Tibial nerve (tissue), 4 donors: ENCODE measurements at places on chromosomes 2 and 18. TPM values are rescaled to one million over a fixed set of nuclear protein-coding genes. Genes with fewer than 3 reads are reported as not detected.
A peak's percentile ranks its signal among the peaks of the same experiment; 100 is the strongest.

GRCh38 chr2:158313734-158314133, 142.8 kb downstream of the CCDC148 start:
- H3K4me3 ChIP-seq = no peak overlapping the region
- H3K27ac ChIP-seq = no peak overlapping the region
- no peaks in the 10 kb centered on the region for H3K36me3 ChIP-seq
- H3K4me1 ChIP-seq = no peaks in the 10 kb centered on the region
- H3K27me3 ChIP-seq = no peaks in the 10 kb centered on the region

DNA sequence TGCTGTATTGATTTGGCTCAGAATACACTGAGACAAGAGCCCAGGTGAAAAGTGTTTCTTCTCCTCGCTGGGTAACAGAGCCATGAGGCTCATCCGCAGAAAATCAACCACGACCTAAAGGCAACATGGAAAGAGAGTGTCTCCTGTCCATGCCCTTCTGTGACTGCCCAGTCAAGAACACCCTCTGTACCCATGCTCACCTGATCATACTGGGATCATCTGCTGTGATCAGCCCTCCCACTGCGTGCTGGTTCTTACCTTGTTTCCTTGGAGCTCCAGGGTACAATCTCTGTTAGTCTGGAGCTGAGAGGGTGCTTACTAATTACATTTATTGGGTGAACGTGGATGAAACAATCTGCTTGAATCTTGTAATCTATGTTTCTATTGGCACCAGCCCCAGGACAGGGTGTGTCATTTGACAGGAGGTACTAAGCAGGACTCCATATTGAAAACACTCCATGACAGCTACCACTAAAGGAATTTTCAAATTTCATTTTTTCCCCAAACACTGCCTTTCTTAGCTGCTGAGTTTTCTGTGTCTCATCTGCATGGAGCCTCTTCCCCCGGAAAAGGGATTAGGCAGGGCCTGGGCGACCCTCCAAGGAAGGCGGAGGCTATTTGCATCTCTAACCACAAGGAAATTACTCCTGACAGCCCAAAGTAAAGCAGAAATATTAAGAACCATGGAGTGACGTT, 39.7 kb upstream of the GRP start:
- no peak overlapping the region for H3K4me3 ChIP-seq
- H3K36me3 ChIP-seq = no peaks in the 10 kb centered on the region
- H3K4me1 ChIP-seq = no peaks in the 10 kb centered on the region
- no peak overlapping the region for H3K27ac ChIP-seq
- no peak for DNase-seq

- no peaks in the 10 kb centered on the region for H3K4me1 ChIP-seq
- no peak for DNase-seq
- H3K27me3 ChIP-seq = no peaks in the 10 kb centered on the region
- no peak overlapping the region for H3K4me3 ChIP-seq
- no peak overlapping the region for H3K27ac ChIP-seq
Observed at GRCh38 chr2:200056105-200056504, 100.7 kb downstream of the MAIP1 start.

PTPRN gene
- total RNA-seq = not detected

DNA sequence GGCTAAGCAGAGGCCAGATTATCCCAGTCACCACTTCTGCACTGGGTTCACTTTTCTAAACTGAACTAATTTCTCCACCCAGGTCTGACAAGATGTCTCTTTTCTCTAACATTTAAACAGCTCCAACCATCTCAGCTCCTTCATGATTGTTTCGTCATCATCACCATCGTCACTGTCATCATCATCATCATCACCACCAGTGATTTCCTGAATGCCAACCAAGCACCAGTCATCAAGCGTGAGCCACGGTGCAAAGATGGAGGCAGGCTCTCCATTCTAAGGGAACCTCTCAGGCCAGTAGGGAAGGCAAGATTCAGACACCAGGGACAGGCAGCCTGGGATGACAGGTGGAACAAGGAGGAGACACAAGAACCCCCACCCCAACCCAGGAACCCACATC, 25.5 kb upstream of the TMBIM1 start:
- H3K4me1 ChIP-seq = peaks cover 7% of the 10 kb centered on the region
- H3K4me3 ChIP-seq = no peak overlapping the region
- no peaks in the 10 kb centered on the region for H3K36me3 ChIP-seq
- no peak for DNase-seq
- H3K27me3 ChIP-seq = no peaks in the 10 kb centered on the region

- no peak overlapping the region for H3K4me3 ChIP-seq
- H3K36me3 ChIP-seq = no peaks in the 10 kb centered on the region
- H3K27me3 ChIP-seq = no peaks in the 10 kb centered on the region
- H3K27ac ChIP-seq = no peak overlapping the region
Observed at GRCh38 chr2:214549946-214550345, 139.1 kb downstream of the VWC2L start.

GRCh38 chr18:58988600-58988999, 123.9 kb downstream of the ZNF532 start:
- H3K36me3 ChIP-seq = no peaks in the 10 kb centered on the region
- no peak overlapping the region for H3K4me3 ChIP-seq
- H3K27ac ChIP-seq = no peak overlapping the region
- H3K4me1 ChIP-seq = peaks cover 18% of the 10 kb centered on the region

DNA sequence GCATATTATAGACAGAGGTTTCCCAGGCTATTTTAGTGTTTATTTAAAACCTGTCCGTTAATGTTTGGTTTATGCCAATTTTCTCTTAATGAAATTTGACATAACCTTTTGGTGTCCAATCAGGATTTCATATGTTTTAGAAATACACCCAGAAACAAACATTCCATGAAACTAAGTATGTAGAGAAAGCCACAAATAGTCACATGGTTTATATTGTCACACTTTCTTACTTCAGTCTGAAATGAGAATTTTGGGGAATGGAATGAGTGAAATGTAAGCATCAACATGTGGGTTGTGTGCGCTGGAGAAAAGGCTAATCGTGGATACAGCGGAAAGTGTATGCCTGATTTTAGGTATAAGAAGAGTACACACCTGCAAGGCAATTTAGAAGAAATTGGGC, 277.0 kb upstream of the RAB12 start:
- H3K27me3 ChIP-seq = no peaks in the 10 kb centered on the region
- DNase-seq = no peak
- H3K4me3 ChIP-seq = no peak overlapping the region
- H3K36me3 ChIP-seq = no peaks in the 10 kb centered on the region

DNA sequence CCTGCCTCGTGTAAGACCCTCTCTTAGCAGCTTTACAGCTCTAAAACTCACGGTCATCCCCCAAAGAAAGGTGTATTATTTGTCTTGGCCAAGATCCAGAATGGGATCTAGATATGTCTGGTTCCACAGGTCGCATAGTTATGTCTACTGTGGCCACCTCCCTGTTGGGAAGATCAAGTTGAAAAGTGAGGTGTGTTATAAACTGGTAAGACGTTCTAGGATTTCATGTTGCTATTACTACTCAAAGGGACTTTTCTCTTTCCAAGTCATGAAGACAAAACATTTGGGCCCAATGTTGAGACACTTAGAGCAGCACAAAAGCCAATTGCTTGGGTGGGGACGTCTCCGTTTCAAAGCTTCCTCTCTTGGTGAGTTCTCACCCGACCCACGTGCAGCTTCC, 766.0 kb downstream of the RNF144A start:
- H3K4me1 ChIP-seq = no peaks in the 10 kb centered on the region
- H3K4me3 ChIP-seq = no peak overlapping the region
- H3K27me3 ChIP-seq = no peaks in the 10 kb centered on the region
- DNase-seq = no peak
- no peaks in the 10 kb centered on the region for H3K36me3 ChIP-seq

DNA sequence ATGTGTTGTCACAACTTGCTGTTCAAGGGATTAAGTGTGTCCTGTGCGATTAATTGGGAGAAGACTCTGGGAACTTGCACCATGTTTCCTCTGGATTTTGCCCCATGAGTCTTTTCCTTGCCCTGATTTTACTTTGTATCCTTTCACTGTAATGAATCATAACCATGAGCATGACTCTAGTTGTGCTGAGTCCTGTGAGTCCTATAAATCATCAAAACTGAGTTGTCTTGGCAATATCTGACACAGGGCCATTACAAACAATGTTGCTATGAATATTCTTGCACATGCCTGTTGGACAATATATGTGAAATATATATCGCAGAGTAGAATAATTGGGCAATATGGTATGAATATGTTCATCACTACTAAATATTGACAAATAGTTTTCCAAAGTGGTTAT, 56.5 kb upstream of the COL5A2 start:
- no peak overlapping the region for H3K27ac ChIP-seq
- H3K4me3 ChIP-seq = no peak overlapping the region
- no peaks in the 10 kb centered on the region for H3K27me3 ChIP-seq
- no peak for DNase-seq
- H3K4me1 ChIP-seq = no peaks in the 10 kb centered on the region

DNA sequence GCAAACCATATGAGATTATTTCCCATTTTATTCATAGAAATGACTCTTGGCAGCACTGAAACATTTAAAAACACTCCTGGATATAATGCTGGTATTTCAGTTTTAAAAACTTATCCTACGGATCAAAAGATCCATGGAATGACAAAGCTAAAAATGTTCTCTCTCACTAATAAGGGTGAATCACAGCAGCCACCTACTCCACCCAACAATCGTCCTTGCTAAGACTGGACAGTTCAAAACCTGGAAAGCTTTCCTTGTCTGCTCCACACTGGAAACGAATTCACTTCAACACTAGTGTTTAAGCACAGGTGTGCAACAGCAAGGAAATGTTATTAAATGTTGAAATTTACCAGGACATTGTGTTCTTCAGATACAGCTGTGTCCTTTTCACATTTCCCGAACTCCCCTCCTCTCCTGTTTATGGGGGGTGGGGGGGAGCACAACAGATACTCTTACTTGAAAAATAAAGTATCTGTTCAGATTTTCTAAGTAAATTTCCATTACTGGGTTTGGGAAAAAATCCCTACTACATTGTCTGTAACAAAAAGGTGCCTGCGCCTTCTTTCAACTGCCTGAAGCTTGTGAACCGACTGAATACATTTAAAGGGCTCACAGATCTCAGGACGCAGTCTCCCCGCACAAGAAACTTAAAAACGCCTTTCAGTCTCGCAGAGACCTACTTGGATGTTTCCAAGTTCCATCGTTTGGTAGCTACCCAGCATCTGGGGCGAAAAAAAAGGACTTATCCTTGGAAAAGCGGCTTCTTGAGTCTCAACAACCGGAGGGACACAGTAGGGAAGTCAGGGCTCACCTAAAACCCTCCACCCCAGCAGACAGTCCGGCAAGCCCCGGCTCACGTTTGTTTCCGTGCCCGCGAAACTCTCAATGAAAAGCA, 1.3 kb downstream of the YWHAQ start:
- H3K4me3 ChIP-seq = peak overlapping the region; percentile 89
- DNase-seq = no peak
- peak overlapping the region; percentile 94 for H3K27ac ChIP-seq
- no peaks in the 10 kb centered on the region for H3K36me3 ChIP-seq

- no peak overlapping the region for H3K27ac ChIP-seq
- no peak overlapping the region for H3K4me3 ChIP-seq
- H3K4me1 ChIP-seq = peaks cover 12% of the 10 kb centered on the region
- DNase-seq = no peak
- H3K36me3 ChIP-seq = no peaks in the 10 kb centered on the region
Observed at GRCh38 chr2:219916726-219917440, 289.5 kb downstream of the SLC4A3 start.

APLF gene
- 11.6 TPM for total RNA-seq

CNDP1 gene
- not detected for total RNA-seq

DNA sequence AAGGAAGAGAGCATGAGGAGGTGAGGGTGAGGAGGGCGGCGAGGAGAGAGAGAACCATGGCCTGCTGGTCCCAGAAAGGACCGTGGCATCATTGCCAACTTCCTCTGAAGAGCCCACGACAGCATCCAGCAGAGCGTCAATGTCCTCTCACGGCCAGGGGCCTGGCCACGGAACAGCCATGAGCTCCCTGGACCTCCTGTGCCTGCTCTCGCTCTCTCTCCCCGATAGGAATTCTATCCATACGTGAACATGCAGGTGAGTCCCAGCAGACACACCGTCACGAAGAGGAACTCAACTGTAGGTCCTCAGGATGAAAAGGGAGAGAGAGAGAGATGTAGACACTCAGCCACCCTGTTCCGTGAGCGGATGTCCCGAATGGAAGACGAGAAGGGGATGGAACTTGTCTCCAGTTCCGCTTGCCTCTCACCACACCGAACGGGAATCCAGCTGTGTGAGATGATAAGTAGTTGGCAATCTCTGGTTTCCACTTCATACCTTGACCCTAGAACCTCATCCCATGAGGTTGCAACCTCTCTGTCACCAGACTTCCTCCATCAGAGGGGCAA, 107.6 kb downstream of the TNS1 start:
- no peak overlapping the region for H3K27ac ChIP-seq
- H3K4me3 ChIP-seq = no peak overlapping the region
- peaks cover 19% of the 10 kb centered on the region for H3K4me1 ChIP-seq
- H3K36me3 ChIP-seq = peaks cover 85% of the 10 kb centered on the region
- DNase-seq = no peak
- H3K27me3 ChIP-seq = no peaks in the 10 kb centered on the region

TAF4B gene
- 25.5 TPM for total RNA-seq

DNA sequence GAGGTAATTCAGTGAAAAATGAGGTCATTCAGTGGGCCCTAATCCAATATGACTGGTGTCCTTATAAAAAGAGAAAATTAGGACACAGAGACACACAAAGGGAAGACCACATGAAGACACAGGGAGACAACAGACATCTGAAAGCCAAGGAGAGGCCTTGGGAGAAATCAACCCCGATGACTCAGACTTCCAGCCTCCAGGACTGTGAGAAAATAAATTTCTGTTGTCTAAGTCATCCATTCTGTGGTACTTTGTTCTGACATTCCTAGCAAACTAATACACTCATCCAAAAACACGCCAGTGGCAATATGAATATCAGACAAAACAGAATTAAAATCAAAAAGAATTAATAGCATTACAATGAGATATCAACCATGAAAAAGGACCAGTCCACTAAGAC, 303.7 kb downstream of the SS18 start:
- DNase-seq = no peak
- no peaks in the 10 kb centered on the region for H3K27me3 ChIP-seq

DNA sequence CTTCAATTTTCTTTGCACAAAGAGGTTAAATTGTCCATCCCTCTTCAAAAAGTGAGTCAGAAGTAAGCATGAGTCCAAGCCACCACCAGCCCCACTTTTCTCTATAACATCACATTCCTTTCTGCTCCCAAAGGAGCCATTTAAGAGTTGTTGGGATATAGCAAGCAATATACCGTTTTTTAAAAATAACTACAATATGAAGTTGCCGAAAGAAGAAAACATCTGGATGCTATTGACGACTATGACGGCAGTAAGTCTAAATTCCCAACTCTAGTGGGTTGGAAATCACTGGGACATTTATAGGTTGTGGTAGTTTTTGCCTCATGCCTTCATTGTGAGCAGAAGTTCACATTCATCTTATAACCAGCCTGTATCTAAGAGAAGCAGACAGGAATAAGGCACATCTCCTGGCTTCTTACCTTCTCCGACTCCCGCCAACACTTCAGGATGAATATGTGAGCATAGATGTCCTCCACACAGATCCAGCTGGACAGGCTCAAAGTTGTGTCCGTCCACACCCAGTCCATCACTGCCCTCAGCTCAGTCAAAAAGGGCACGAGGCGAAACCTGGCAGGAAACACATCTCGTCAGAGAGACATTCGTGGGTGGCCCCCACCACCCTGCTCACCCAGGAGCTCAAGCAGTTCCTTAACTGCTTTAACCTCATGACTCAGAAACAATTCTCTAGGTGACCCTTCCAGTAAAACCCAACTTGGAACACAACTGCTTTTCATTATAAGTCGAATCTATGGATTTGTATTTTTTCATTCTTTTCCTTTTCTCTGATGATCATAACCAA, 163.6 kb downstream of the NAPG start:
- no peaks in the 10 kb centered on the region for H3K36me3 ChIP-seq
- H3K4me1 ChIP-seq = no peaks in the 10 kb centered on the region
- no peak overlapping the region for H3K27ac ChIP-seq
- no peak for DNase-seq
- H3K4me3 ChIP-seq = no peak overlapping the region
